Neural progenitor cell (in vitro differentiated cells): ENCODE measurements at places on chromosomes 13 and 19. TPM values are rescaled to one million over a fixed set of nuclear protein-coding genes. Genes with fewer than 3 reads are reported as not detected.

HRC gene
- 0.31 TPM in 1 of 2 replicates, not detected in the other for total RNA-seq

ZNF534 gene
- 0.43 and 0.62 TPM in 2 replicates for total RNA-seq

PEPD gene
- 47.0 and 55.1 TPM in 2 replicates for total RNA-seq

SOX21 gene
- 94.7 and 132 TPM in 2 replicates for total RNA-seq

CNMD gene
- total RNA-seq, result 5.3 and 5.5 TPM in 2 replicates

MYH14 gene
- 1.6 and 6.7 TPM in 2 replicates for total RNA-seq

GARIN5A gene
- total RNA-seq, result 5.6 and 8.4 TPM in 2 replicates

KANK2 gene
- 17.5 and 35.4 TPM in 2 replicates for total RNA-seq

ZNF730 gene
- total RNA-seq, result 59.2 and 76.3 TPM in 2 replicates

PTPRH gene
- total RNA-seq, result not detected in 2 replicates

APC2 gene
- 1.3 and 12.2 TPM in 2 replicates for total RNA-seq

CD79A gene
- total RNA-seq, result 0.11 and 0.25 TPM in 2 replicates

FBL gene
- total RNA-seq, result 386 and 428 TPM in 2 replicates

AP1M2 gene
- total RNA-seq, result 3.6 and 3.9 TPM in 2 replicates

KLK15 gene
- not detected in 2 replicates for total RNA-seq

B3GNT8 gene
- 1.3 TPM in 1 of 2 replicates, not detected in the other for total RNA-seq

PLK5 gene
- 0.81 TPM in 1 of 2 replicates, not detected in the other for total RNA-seq

C1QTNF9 gene
- not detected in 2 replicates for total RNA-seq

PSG1 gene
- total RNA-seq, result not detected in 2 replicates

WTIP gene
- 28.2 and 35.4 TPM in 2 replicates for total RNA-seq

EPS8L1 gene
- total RNA-seq, result 7.0 and 17.5 TPM in 2 replicates

NR2F6 gene
- total RNA-seq, result 14.3 and 67.0 TPM in 2 replicates

KLK3 gene
- total RNA-seq, result not detected in 2 replicates

LILRB5 gene
- total RNA-seq, result not detected in 2 replicates

GPR108 gene
- 38.3 and 55.3 TPM in 2 replicates for total RNA-seq

ICAM5 gene
- total RNA-seq, result 0.46 TPM in 1 of 2 replicates, not detected in the other

FAM216B gene
- not detected in 2 replicates for total RNA-seq

PRODH2 gene
- not detected in 2 replicates for total RNA-seq

GNA15 gene
- total RNA-seq, result not detected in 2 replicates

IZUMO2 gene
- not detected in 2 replicates for total RNA-seq

ZNF121 gene
- 134 and 178 TPM in 2 replicates for total RNA-seq

CYP2A6 gene
- not detected in 2 replicates for total RNA-seq

CERS1 gene
- 1.9 and 7.6 TPM in 2 replicates for total RNA-seq

KLF2 gene
- total RNA-seq, result not detected in 2 replicates

ACOD1 gene
- not detected in 2 replicates for total RNA-seq

EDDM13 gene
- total RNA-seq, result not detected in 2 replicates

CKM gene
- total RNA-seq, result not detected in 2 replicates

ZSCAN18 gene
- total RNA-seq, result 49.1 and 144 TPM in 2 replicates

ACP7 gene
- 0.22 TPM in 1 of 2 replicates, not detected in the other for total RNA-seq

CBARP gene
- total RNA-seq, result 1.2 and 17.8 TPM in 2 replicates

PNMA8B gene
- 0.09 and 3.9 TPM in 2 replicates for total RNA-seq

MYPOP gene
- 0.07 and 1.9 TPM in 2 replicates for total RNA-seq

OR7D2 gene
- 1.4 and 1.5 TPM in 2 replicates for total RNA-seq

CYP2S1 gene
- 2.0 and 8.3 TPM in 2 replicates for total RNA-seq

OLFM2 gene
- total RNA-seq, result 11.4 and 26.4 TPM in 2 replicates

BCL3 gene
- not detected in 2 replicates for total RNA-seq

ZNF442 gene
- 6.0 and 14.9 TPM in 2 replicates for total RNA-seq

CGB3 gene
- not detected in 2 replicates for total RNA-seq

ZNF541 gene
- not detected in 2 replicates for total RNA-seq

TRIM13 gene
- total RNA-seq, result 53.2 and 58.3 TPM in 2 replicates

CBY2 gene
- total RNA-seq, result 0.31 TPM in 1 of 2 replicates, not detected in the other

SLITRK5 gene
- 1.5 and 1.9 TPM in 2 replicates for total RNA-seq

WDR87 gene
- not detected in 2 replicates for total RNA-seq

FOSB gene
- 2.3 and 5.4 TPM in 2 replicates for total RNA-seq

LTBP4 gene
- 24.7 and 70.0 TPM in 2 replicates for total RNA-seq

RPS19 gene
- total RNA-seq, result 1,422 and 2,398 TPM in 2 replicates

CYP2F1 gene
- not detected in 2 replicates for total RNA-seq
